GM13976 (cell line): ENCODE measurements at places on chromosomes 7 and 10.

GRCh38 chr10:124704428-124705380 lies 39.5 kb downstream of the FAM53B start:
- no peak for DNase-seq

DNA sequence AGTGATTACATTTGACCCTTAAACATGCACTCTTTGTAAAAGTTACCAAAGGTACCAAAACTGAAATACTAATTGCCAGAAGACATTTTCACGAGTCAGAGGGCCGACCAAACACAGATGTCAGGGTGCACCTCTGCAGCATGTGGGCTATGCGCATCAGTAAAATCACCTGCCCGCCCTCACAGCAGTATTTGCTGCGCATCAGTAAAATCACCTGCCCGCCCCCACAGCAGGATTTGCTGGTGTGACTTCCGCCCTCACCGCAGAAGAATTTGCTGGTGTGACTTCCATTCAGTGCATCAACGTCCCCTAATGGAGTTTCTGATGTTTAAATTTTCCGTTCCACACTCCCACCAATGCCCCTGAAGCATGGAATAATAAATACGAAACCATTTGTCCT lies 202.9 kb downstream of the PTPRN2 start:
- DNase-seq, result no peak

- DNase-seq, result no peak
These were observed 270.5 kb downstream of the BICC1 start for GRCh38 chr10:58782876-58783851.

DNA sequence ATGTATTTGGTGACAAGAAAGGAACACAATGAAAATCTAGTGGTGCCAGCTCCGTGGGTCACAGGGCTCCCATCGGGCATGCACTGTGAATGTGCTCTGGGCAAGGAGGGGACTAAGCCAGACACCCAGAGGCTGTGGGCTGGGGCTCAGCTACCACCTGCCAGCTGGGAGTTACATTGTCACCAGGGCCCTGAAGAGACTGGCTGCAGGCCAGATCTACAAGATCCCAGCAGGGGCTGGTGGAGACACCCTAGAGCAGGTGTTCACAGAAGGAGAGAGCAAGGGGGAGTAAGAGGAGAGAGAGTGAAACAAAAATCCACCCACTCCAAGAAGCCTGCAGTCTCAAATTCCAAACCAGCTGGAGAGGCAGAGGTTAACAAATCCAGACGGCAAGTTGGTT lies 116.6 kb upstream of the ADCY1 start:
- DNase-seq, result no peak

DNA sequence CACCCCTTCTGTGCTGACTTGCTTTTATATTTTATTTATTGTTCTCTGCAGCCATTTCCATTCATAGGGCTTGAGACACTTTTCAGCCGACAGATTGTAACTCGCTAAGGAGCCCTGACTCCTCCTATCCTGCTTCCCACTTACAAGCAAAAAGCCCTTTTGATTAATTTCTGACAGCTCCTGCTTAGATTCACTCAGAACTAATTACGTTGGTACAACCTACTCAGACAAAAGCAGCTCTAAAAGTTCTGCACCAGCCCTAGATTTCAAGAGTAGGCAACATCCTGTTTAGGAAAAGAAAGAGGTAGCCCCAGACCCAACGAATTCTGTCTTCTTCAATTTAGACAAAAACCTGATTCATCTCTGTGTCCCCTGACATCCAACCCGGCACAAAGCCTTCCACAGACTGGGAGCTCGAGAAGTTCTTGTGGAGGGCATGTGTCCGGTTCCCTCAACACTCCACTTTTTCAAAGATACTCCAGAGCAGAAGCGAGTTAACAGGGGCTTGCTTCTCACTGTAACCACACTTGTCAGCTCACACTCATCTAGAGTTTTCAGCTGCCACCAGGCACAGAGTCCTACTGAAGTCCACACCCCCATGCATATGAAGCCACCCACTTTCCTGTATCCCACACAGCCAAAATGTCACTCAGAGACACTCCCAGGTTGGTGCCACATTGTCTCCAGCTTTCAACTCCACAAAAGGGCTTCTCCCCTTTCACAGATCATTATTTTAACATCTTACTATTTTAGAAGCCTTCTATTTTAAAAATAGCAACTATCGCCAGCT lies 113.6 kb upstream of the NFE2L3 start:
- DNase-seq, result no peak

DNA sequence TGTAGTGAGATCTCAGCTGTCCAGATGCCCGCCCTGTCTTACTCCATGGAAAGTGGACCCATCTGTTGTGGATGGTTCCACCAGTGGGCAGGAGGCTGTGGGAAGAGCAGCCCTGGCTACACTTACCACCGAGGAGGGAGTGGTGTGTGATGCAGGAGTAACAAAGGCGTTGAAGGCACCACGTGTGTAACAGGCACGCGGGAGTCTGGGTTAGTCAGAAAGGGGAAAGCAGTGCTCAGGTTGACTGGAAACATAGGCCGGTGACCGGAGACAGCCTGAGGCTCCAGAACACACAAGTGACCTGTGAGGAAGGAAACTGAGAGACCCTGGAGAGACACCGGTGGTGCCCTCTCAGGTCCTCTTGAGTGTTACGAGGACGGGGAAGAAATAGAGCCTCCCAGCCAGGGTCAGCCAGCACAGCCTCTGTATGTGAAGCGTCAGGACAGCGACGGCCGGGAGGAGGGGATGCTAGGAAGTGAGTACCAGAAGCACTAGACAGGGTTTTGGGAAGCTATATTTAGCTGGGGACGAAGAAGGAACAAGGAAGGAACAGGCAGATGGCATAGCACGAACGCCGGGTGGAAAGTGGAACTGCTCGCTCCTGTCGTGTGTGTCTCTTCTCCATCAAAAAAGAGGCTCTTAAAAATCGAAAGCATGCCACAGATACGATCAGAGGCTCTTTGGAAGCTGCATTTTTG lies 51.7 kb downstream of the DAGLB start:
- no peak for DNase-seq

DNA sequence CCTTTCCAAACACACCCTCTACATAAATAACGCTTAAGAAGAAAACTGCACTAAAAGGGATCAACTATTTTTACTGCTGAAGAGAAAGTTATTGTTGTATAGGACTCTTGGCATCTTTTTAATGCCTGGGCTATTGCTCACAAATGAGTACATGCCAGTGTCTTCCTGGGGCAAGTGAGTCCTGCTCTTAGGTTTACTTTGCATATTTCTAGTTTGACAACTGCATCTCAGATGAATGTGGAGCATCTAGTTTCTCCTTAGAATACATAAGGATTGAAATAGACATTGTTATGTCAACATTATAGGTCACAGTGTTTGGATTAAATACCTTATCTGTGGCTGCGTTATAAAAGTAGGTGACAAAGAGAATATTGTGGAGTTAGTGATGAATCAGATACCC lies 44.5 kb downstream of the PSMC2 start:
- DNase-seq, result no peak

- DNase-seq, result no peak
These were observed 285.0 kb downstream of the SUGCT start for GRCh38 chr7:40419806-40420205.

DNA sequence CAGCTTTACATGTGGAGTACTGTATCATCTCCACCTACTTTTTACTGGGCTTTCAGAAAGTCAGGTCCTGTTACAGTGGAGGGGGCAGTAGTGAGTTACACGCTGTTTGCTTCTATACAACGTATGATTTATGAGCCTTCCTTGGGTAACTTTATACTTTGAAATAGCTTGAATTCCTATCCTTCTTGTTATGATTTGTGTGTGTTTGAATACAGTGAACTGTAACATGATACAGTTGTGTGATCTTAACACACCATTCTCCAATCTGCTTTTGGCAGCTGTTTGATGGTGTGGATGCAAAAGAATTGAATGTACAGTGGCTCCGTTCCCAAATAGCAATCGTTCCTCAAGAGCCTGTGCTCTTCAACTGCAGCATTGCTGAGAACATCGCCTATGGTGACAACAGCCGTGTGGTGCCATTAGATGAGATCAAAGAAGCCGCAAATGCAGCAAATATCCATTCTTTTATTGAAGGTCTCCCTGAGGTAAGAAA lies 41.7 kb downstream of the SP8 start:
- no peak for DNase-seq

- no peak for DNase-seq
These were observed 98.6 kb upstream of the MDFIC start for GRCh38 chr7:114823290-114823689.

DNA sequence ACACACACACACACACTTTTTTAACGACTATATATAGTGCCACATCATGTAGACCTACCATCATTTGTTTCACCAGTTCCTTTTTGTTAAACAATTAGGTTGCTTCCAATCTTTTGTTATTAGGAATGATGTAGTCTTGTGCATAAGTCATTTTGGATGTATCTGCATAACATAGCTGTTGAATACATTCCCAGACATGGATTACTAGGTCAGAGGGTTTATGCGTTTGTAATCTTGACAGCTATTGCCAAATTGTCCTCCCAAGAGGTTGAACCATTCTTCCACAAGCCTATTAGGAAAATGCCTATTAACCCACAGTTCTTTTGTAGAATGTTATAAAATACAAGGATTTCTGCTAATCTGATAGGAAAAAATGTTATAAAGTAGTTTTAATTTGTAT lies 87.3 kb downstream of the PALS2 start:
- DNase-seq, result no peak

DNA sequence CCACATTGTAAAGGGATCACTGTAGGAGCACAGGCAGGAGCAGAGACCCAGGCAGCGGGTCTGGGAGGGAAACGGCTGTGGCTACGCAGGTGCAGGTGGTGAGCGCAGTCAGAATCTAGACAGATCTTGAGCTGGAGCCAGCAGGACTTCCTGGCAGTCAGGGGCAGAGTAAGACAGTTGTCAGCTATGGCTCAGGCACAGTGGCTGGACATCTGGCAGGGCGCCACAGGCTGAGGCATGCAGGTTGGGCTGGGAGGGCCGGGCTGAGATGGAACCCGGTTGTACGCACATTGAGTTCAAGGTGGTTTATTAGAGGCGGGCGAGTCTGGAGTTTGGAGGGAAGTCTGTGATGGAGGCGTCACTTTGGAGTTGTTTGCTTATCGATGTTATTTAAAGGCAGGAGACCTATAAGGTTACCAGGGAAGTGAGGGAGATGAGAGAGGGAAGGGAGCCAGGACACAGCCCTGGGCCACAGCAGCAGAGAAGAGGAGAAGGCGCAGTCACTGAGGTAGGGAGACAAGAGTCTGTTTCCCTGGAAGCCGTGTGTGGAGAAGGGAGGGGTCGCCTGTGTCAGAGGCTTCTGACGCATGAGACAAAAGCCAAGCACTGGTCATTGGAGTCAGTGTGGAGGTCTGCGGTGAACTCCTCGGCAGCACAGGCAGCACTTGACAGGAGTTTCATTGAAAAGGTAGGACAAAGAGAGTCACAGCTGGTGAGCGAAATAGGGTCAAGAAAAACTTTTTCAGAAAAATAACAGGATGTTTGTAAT lies 73.8 kb downstream of the LANCL2 start:
- DNase-seq, result peak; percentile 24

DNA sequence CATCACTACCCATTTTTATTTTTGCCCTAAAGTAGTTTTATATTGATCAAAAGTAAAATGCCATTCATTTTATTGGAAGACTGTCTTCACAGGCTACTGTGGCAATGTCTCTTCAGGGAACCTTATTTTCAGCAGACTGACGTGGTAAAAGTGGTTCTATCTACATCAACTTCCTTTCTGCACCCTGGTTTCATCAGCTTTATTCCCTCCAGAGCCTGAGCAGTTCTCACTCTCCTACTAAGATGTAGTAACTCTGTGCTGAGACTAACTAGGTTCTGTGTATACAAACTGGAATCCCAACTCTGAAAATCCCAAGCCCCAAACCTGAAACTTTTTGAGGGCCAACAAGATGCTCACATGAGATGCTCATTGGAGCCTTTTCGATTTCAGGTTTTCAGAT lies 155.3 kb downstream of the SFMBT2 start:
- DNase-seq, result no peak

DNA sequence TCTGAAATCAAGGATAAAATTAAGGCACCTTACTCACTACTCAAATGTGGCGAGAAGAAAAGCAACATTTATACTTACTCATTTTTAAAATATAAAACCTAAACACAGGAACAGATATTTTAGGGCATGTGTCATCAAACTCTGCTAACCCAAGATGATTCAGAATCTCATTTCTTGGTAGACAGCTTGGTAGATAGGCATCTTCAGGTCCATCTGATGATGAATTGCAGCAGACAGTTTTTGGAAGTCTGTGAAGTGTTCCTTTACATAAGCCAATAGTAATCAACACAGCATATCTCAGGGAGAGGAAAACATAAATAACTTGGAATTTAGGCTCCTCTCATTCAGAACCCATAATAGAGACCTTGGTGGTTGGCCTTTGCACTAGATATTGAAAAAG lies 3.4 kb downstream of the HIPK2 start:
- no peak for DNase-seq

DNA sequence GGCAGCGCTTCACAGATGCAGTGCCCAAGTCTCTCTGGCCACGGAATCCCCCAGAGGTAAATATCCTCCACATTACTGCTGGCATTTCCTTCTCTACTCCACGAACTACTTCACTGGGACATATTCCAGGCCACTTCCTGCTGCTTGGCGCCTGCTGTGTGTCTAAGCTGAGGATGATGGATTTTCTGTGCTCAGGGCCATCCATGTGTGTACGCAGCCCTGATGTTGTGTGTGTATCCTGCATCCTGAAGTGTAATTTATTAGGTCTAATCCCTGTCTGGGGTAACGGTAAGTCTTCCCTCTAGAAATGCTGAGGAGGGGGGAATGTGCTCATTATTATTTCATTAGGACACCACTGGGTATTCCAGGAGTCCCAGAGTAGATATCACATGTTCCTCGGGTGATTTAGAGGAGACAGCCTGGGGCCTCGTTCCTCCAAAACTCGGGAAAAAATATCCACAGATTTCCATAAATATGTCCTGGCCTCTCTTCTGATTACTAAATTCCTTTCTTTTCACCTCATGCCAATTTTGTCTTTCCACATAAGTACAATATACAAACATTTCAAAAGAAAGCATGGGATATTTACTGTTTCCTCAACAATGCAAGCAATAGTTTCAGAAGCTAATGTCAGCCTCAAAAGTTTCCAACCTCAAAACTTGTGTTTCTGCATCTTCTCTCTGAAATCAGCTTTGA lies 25.5 kb upstream of the HABP2 start:
- DNase-seq, result no peak

GRCh38 chr10:9987197-9987596 lies 1030.5 kb upstream of the CELF2 start:
- DNase-seq, result no peak
